ENCODE measurements at places on chromosomes 12 and 14.

GRCh38 chr12:131736446-131737149 is 25.7 kb downstream of the SFSWAP start:
- no peak for DNase-seq

DNA sequence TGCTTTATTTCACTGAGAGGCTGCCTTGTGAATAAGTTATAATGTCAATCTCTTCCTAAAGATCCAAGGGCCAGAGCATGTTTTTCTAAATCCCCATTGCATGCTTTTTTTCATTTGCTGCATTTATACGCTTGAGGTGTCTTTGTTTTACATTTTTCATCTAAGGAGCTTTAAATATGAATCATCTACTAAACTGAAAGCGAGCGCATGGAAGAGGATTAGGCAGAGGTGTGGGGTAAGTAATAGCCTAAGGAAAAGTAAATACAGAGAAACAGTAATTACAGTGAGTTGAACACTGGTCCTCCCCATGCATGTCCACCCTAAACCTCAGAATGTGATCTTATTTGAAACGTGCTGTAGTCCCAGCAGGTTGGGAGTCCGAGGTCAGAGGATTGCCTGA is 76.4 kb upstream of the METAP2 start:
- DNase-seq, result no peak

DNA sequence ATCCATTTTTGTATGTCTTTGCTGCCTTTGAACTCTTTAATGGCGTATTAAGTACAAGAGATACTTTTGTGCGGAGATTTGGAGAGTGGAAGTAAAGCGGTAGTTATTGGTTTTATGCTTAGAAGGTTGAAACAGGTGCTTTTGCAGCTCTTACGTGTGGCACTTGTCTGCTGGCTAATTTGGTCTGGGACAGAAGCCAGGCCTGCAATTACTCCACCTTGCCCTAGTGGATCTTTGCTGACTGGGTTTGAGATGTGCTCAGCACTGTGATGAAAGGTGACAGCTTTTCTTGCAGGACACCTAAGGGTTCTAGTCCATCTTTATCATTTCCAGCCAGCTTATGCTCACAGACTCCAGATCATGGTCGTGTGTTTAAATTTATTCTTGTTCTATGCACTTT is 252.5 kb downstream of the RPL10L start:
- DNase-seq, result no peak

- DNase-seq, result no peak
These were observed 168.3 kb downstream of the NEDD1 start for GRCh38 chr12:97075161-97075933.

GRCh38 chr14:30541318-30541717 is 17.6 kb upstream of the G2E3 start:
- DNase-seq, result no peak

GRCh38 chr14:61564618-61565091 is 130.7 kb upstream of the HIF1A start:
- no peak for DNase-seq

- DNase-seq, result no peak
These were observed 121.9 kb downstream of the CAND1 start for GRCh38 chr12:67391034-67391433.

- no peak for DNase-seq
These were observed 69.0 kb upstream of the OVCH1 start for GRCh38 chr12:29566441-29566840.

GRCh38 chr12:111904446-111904975 is 62.5 kb downstream of the MAPKAPK5 start:
- no peak for DNase-seq

DNA sequence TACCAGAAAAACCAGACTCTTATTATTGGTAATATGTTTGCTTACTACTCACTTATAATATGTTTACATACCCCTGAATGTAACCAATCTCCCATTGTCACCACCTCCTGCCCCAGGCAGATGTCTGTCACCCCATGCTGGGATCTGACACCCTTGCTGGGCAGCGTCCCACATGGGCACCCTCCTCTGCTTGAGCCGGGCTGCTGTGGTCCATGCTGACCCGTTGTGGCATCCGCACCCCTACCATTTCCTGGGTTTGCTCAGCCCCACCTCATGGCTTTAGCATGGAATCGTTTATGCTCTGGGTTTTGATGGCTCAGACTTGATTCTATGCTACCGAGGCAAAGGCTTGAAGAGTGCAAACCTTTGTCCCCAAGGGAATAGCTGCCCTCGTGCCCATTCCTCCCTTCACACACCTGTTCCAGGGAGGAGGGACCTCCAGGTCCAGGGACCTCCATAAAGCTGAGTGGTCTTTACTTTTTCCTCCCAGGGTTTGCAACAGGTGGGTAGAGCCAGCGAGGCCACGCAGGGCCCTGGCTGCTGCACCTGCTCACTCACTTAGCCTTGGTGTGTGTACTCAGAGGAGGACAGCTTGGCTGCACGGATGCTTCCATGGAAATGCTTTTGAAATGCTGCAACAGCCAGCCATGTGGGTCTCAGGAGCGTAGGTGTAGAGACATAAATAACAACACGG is 68.7 kb downstream of the PRMT8 start:
- DNase-seq, result no peak

- no peak for DNase-seq
These were observed 36.4 kb downstream of the ITPK1 start for GRCh38 chr14:93079321-93079720.

DNA sequence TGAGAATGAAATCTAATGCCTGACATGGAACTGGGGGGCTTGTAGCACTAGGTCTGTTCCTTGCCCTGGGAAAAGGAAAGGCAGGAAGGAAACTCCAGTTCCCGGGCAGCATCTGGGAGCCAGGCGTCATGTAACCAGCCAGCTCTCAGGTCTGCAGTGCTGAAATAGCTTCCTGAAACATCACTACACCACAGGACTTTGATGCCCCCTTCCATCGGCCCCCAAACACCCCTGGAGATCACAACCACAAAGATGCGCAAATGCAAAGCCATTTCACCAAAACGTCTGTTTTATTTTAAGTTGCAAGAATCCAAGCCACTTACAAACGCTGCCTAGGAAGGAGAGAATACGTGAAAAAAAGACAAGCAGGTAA is 40.9 kb downstream of the KCTD10 start:
- DNase-seq, result no peak

DNA sequence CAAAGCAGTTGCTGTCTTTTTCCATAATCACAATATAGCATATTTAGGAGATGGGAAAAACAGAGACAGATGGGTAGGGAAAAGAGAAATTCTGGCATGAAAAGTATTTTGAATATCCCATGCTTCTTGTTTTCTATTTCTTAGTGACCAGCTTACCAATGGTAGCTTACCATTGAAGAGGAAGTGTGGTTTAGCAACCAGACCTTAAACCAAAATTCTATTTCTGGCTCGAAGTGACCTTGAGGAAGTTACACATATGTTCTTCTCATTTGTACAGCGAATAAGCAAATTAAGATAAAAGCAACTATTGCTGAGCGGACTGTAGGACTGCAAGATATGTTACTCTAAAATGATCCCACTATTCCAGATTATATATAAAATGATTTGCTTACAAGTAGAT is 82.9 kb downstream of the FGD4 start:
- DNase-seq, result no peak

GRCh38 chr14:74935360-74935680 is 12.3 kb upstream of the RPS6KL1 start:
- DNase-seq, result no peak

GRCh38 chr12:99110868-99111267 is 465.8 kb downstream of the APAF1 start:
- DNase-seq, result no peak

- DNase-seq, result no peak
These were observed 8.2 kb downstream of the TDG start for GRCh38 chr12:103973909-103974308.

DNA sequence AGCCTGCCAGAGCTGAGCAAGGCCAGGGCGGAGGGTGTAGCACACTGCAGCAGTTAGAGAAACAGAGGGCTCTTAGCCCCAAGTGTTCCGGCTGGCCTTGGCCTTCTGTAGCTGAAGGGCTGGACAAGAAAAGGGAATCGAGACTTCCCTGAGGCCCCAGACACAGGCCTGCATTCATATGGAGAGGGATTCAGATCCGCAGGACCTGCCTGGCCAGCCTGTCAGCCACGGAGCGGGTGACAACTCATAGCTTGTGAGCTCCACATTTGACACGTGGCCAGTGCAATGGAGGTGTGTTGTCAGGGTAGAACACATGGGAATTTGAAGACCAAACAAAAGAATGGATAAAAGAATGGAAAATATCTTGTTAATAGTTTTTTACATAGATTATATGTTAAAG is 182.2 kb upstream of the GSC start:
- no peak for DNase-seq

DNA sequence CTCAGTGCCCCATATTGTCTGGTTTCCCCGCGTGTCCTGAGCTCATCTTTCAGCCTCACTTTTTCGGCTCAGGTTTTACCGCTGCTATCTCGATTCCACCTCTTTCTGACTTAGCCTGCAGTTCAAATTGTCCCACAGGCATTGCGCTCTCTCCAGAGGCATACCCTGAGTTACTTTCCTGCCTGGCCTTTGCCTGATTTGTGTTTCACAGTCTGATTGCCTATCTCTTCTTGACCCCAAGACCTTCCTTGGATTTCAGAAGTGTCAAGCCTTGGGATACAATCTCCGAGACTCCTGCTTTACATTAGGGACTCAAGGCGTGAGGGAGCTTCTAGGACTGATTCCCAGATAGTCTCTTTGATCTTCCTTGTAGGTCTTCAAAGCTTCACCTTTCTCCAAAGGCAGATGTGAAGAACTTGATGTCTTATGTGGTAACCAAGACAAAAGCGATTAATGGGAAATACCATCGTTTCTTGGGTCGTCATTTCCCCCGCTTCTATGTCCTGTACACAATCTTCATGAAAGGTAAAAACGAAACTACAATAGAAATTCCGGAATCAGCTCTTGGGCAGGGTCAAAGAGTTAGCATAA is 629 bp downstream of the LETMD1 start:
- peak; percentile 70 for DNase-seq

GRCh38 chr14:93996130-93996695 is 888 bp upstream of the CCDC197 start:
- no peak for DNase-seq

- DNase-seq, result no peak
These were observed 3.6 kb downstream of the ITGA7 start for GRCh38 chr12:55703901-55704761.

DNA sequence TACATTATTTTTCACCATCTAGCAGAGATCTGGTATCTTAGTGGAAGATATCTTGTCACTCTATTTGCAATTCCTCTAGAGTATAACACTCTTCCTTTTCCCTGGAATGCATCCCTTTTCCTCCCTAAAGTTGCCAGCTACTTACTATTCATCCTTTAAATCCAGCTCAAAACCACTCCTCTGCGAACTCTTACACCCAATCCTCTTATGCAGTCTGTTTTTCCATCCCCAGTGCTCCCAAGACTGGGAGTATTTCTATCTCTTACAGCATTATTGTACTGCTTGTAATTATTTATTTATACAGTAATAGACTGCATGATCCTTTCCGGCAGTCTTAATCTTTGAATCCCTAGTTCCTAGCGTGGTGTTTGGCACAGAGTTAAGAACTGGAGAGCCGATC is 2.9 kb upstream of the SRGAP1 start:
- DNase-seq, result no peak

- no peak for DNase-seq
These were observed 14.2 kb downstream of the WIF1 start for GRCh38 chr12:65106948-65107347.

- no peak for DNase-seq
These were observed 153.0 kb upstream of the DIO2 start for GRCh38 chr14:80364274-80364673.

DNA sequence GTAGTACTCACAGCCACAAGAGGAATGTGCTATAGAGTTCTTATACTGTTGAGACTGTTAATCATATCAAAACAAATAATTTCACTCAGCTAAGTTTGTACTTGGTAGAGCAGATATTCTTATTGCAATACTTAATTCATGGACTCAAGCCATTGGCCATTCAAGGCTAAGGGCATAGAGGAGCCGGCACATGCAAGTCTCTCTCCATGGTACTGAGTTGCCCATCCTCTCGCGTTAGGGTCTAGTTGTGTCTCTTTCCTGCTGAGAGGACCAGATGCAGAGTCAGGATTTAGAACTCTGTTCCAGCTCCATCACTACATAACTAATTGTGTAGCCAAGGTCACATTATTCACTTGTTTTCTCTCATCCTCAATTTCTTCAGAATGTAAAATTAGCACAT is 14.4 kb upstream of the TUNAR start:
- DNase-seq, result no peak

GRCh38 chr14:67683842-67684241 is 9.4 kb upstream of the VTI1B start:
- no peak for DNase-seq

- DNase-seq, result no peak
These were observed 16.1 kb downstream of the PAWR start for GRCh38 chr12:79674629-79675028.

- no peak for DNase-seq
These were observed 27.4 kb downstream of the PTPN11 start for GRCh38 chr12:112446008-112446725.

- DNase-seq, result no peak
These were observed 1.7 kb downstream of the PRPF40B start for GRCh38 chr12:49624921-49625577.

DNA sequence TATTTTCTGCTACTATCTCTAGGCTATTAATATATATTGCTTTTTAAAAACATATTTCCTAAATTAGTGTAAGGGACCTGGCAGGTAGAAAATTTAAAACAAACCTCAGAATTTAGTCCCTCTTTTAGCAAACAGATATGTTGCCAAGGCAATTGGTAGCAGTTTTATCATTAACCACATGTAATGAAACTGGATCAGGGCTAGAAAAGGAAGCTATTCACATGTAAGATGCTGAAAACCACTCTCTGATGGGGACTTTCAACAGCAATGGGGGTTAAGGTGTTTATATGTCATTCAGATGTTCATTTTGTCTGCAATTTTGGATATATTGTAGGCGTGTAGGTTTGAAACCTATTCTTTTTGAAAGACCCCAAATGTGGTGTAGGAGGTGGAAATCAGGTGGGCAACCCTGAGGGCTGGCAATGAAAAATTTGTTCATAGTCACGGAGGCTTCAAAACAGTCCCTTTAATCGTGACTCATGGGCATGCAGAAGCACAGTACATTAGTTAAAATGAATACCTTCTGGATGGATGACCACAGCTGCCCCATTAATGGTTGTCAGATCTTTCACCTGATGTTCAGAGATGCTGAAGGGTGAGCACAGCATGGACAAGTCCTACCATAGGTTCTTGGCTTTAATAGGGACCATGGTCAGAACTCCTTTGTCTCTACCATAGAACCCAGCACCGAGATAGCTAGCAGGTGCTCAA is 5.9 kb upstream of the PKP2 start:
- DNase-seq, result no peak

GRCh38 chr12:106903241-106903945 is 52.3 kb upstream of the TMEM263 start:
- peak; percentile 56 for DNase-seq

GRCh38 chr12:27869567-27869966 is 89.5 kb upstream of the MANSC4 start:
- DNase-seq, result no peak

DNA sequence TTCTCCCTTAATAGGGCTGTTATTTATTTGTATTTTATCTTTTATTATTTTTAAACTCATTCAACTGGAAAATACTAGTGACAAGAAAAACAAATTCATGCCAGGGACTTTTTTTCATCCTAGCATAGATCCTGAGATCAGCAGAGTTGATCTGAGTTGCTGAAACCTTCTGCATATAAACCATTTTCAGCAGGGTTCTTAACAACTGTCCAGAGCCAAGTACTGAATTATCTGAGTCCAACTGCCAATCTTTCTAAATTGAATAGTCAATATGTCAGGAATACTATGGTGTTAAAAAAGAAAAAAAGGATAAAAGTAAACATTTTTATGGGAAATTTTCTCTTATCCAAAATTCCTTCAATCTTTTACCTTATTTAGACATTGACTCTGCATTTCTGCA is 28.6 kb downstream of the CDC42BPB start:
- no peak for DNase-seq

- no peak for DNase-seq
These were observed 211.0 kb downstream of the IPO8 start for GRCh38 chr12:30484658-30485057.

Data from CD4-positive, alpha-beta memory T cell (primary cell).